ENCODE measurements at places on chromosomes 12 and 14.

- H3K27ac ChIP-seq, result no peak overlapping the region
- no peak for DNase-seq
- no peaks in the 10 kb centered on the region for H3K36me3 ChIP-seq
These were observed 151.8 kb downstream of the KIF26A start for GRCh38 chr14:104290058-104290667.

GRCh38 chr12:1916371-1917171, 1.9 kb downstream of the CACNA2D4 start:
- peak; percentile 55 for DNase-seq
- H3K4me1 ChIP-seq, result no peaks in the 10 kb centered on the region
- H3K27ac ChIP-seq, result no peak overlapping the region
- H3K27me3 ChIP-seq, result no peaks in the 10 kb centered on the region

DNA sequence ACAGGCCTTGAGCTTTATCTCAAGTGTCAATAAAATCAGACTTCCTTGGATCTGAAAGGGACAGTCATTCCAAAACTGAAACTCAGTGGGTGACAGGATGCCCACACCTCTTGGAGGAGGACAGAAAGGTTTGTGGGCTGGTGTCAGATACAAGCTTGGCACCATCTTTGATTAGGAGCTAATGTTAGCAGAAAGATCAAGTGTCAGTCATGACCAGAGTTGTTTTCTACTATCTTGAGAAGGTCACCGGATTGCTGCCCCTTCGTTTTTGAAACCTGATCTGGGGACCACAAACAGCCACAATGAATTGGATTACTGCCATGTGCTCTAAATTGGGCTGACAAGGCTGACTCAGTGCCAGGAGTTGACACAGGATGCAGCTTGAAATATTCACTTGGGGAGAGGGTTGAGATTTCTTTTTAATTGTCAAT, 88.3 kb downstream of the OTOGL start:
- peak overlapping the region; percentile 70 for H3K27ac ChIP-seq
- no peaks in the 10 kb centered on the region for H3K36me3 ChIP-seq
- DNase-seq, result no peak
- H3K4me1 ChIP-seq, result no peaks in the 10 kb centered on the region
- H3K4me3 ChIP-seq, result no peak overlapping the region

GRCh38 chr12:91763654-91764370, 381.8 kb downstream of the BTG1 start:
- DNase-seq, result no peak
- no peaks in the 10 kb centered on the region for H3K27me3 ChIP-seq
- no peaks in the 10 kb centered on the region for H3K36me3 ChIP-seq
- no peaks in the 10 kb centered on the region for H3K4me1 ChIP-seq
- H3K27ac ChIP-seq, result no peak overlapping the region
- no peak overlapping the region for H3K4me3 ChIP-seq

DNA sequence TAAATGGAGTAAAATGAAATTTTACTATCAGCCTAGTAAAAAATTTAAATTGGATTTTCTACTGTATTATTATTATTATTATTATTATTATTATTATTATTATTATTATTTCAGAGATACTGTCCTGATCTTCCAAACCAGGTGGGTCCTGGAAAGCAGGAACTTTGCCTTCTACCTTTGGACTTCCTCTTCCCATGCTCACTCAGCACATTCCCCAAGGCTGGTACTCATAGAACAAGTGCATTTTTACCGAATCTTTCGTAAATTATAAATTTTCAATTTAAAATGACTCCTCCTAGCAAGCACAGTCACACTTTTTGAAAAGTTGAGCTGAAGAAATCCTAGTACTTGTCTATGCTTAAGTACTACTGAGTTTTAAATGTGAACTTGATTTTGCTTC, 29.7 kb downstream of the BHLHE41 start:
- no peak for DNase-seq
- H3K27me3 ChIP-seq, result no peaks in the 10 kb centered on the region
- no peaks in the 10 kb centered on the region for H3K4me1 ChIP-seq
- no peaks in the 10 kb centered on the region for H3K36me3 ChIP-seq
- H3K27ac ChIP-seq, result no peak overlapping the region

GRCh38 chr14:34912182-34912581, 37.0 kb upstream of the BAZ1A start:
- H3K4me1 ChIP-seq, result no peaks in the 10 kb centered on the region
- no peak overlapping the region for H3K27ac ChIP-seq
- no peaks in the 10 kb centered on the region for H3K36me3 ChIP-seq
- DNase-seq, result no peak
- no peaks in the 10 kb centered on the region for H3K27me3 ChIP-seq

DNA sequence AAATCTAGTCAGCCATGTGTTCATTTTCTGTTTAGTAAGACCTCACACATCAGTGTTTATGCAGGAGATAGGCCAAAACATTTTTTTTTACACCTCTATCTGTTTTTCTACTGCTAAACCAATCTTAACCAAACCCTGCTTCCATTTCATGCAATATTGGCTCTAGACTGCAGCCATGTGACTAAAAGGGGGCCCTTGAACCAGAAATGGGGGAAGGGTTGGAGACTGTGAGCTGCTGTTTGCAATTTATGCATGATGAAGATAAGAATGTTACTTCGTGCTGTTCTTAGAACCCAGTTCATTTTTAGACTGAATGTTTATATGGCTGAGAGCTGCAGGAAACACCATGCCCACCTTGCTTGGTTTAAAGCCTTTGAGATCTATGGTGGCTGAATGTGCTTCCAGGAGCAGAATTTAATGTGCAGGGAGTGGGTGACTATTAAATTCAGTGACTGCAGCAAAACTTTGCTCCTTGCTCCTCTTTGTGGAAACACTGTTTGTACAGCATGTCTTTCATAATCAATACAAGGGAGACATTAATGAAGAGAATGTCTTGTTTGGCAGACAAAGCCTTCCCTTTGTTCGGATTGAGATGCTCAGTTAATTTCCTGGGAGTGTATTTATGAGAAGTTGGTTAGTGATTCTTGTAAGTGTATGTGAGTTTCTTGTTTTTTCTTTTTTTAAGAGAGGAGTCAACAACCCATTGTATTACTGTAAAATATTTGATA, 53.6 kb downstream of the CHST11 start:
- H3K4me3 ChIP-seq, result no peak overlapping the region
- H3K27ac ChIP-seq, result no peak overlapping the region

- H3K36me3 ChIP-seq, result no peaks in the 10 kb centered on the region
- no peak overlapping the region for H3K27ac ChIP-seq
- H3K4me1 ChIP-seq, result no peaks in the 10 kb centered on the region
- H3K4me3 ChIP-seq, result no peak overlapping the region
- no peak for DNase-seq
These were observed 68.7 kb downstream of the RPAP3 start for GRCh38 chr12:47636908-47637780.

- H3K36me3 ChIP-seq, result no peaks in the 10 kb centered on the region
- no peak overlapping the region for H3K27ac ChIP-seq
- H3K4me3 ChIP-seq, result no peak overlapping the region
These were observed 13.5 kb downstream of the WNK1 start for GRCh38 chr12:765840-766239.

DNA sequence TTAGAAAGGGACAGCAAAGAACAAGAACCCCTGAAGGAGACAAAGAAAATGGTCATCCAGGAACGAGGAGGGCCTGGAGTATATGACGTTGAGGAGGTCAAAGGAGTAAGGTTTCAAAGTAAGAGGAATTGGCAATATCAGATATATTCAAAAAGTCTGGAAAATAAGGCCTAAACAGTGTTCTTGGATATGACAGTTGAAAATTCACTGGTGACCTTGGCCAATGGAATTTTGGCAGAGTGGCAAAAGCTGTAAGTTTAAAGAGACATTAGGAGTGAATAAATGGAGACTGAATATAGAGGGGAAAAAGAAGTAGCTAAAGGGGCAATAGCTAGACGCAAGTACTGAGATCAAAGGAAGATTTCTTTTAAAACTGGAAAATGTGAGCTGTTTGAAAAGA, 4.1 kb upstream of the ACTN1 start:
- no peak overlapping the region for H3K27ac ChIP-seq
- H3K4me1 ChIP-seq, result no peaks in the 10 kb centered on the region
- no peak for DNase-seq
- H3K36me3 ChIP-seq, result no peaks in the 10 kb centered on the region
- H3K27me3 ChIP-seq, result no peaks in the 10 kb centered on the region
- H3K4me3 ChIP-seq, result no peak overlapping the region

- H3K4me1 ChIP-seq, result peaks cover 8% of the 10 kb centered on the region
- no peak overlapping the region for H3K27ac ChIP-seq
- H3K4me3 ChIP-seq, result no peak overlapping the region
- H3K27me3 ChIP-seq, result no peaks in the 10 kb centered on the region
These were observed 172.3 kb downstream of the NDUFA12 start for GRCh38 chr12:94831081-94831751.

GRCh38 chr12:3747976-3748619, 4.8 kb downstream of the CRACR2A start:
- H3K4me1 ChIP-seq, result peaks cover 13% of the 10 kb centered on the region
- H3K27me3 ChIP-seq, result no peaks in the 10 kb centered on the region

DNA sequence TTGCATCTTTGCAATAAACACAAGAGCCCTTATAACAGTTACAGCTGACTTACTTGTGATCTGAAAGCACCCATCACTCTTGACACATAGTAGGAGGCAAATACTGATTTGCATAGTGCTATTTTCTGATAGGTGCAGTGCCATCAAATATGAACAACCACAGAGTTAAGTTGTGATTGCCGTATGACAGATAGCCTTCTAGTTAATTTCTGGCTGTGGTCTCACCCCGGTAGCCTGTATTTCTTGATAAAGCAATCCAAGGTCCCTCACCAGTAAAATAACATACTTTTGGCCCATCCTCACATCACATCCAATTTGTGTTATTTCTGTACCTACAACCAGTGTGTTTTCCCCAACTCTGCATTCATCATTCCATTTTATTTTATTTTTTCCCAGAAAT, 23.3 kb upstream of the STYK1 start:
- no peaks in the 10 kb centered on the region for H3K4me1 ChIP-seq
- H3K36me3 ChIP-seq, result peaks cover 17% of the 10 kb centered on the region
- DNase-seq, result no peak
- H3K27ac ChIP-seq, result no peak overlapping the region

DNA sequence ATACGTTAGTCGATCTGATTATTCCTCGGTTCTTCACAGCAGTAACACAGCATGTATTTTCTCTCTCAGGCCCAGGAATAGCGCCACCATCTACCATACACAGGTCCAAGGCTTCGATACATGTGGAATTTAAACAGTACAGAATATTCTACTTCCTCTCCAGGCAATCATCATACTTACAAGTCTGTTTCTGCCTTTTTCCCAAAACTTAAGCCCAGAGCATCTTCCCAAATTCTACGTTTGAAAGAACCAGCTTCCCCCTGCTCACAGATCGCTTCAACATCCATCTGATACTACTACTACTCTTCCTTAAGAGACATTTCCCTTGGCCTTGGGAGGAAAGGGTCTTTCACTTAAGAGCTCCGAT, 626 bp downstream of the TXNDC16 start:
- H3K27ac ChIP-seq, result peak overlapping the region; percentile 85
- peak overlapping the region; percentile 88 for H3K4me3 ChIP-seq
- no peaks in the 10 kb centered on the region for H3K36me3 ChIP-seq
- peaks cover 27% of the 10 kb centered on the region for H3K4me1 ChIP-seq
- DNase-seq, result no peak
- H3K27me3 ChIP-seq, result no peaks in the 10 kb centered on the region

GRCh38 chr12:45646851-45647581, 82.5 kb upstream of the ARID2 start:
- H3K4me3 ChIP-seq, result no peak overlapping the region
- no peaks in the 10 kb centered on the region for H3K27me3 ChIP-seq
- H3K27ac ChIP-seq, result no peak overlapping the region

DNA sequence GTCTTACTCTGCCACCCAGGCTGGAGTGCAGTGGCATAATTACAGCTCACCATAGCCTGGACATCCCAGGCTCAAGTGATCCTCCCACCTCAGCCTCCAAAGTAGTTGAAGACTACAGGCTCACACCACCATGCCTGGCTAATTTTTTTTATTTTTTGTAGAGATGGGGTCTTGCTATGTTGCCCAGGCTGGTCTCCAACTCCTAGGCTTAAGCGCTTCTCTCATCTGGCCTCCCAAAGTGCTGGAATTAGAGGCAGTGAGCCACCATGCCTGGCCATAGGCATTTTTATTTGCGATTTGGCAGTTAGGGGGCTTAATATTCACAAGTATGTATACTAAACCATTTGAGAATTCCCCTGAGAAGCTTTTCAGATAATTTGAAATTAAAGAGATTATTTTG, 19.1 kb downstream of the PNMA1 start:
- no peaks in the 10 kb centered on the region for H3K4me1 ChIP-seq
- no peak overlapping the region for H3K4me3 ChIP-seq
- peaks cover 33% of the 10 kb centered on the region for H3K36me3 ChIP-seq
- H3K27me3 ChIP-seq, result no peaks in the 10 kb centered on the region
- no peak overlapping the region for H3K27ac ChIP-seq

GRCh38 chr12:11638315-11638916, 11.1 kb upstream of the ETV6 start:
- no peak for DNase-seq
- no peak overlapping the region for H3K27ac ChIP-seq
- no peaks in the 10 kb centered on the region for H3K36me3 ChIP-seq
- H3K27me3 ChIP-seq, result no peaks in the 10 kb centered on the region

- no peak overlapping the region for H3K27ac ChIP-seq
- DNase-seq, result no peak
- H3K27me3 ChIP-seq, result no peaks in the 10 kb centered on the region
- no peak overlapping the region for H3K4me3 ChIP-seq
- H3K4me1 ChIP-seq, result no peaks in the 10 kb centered on the region
- H3K36me3 ChIP-seq, result no peaks in the 10 kb centered on the region
These were observed 441.9 kb upstream of the MGAT4C start for GRCh38 chr12:86697916-86698640.

DNA sequence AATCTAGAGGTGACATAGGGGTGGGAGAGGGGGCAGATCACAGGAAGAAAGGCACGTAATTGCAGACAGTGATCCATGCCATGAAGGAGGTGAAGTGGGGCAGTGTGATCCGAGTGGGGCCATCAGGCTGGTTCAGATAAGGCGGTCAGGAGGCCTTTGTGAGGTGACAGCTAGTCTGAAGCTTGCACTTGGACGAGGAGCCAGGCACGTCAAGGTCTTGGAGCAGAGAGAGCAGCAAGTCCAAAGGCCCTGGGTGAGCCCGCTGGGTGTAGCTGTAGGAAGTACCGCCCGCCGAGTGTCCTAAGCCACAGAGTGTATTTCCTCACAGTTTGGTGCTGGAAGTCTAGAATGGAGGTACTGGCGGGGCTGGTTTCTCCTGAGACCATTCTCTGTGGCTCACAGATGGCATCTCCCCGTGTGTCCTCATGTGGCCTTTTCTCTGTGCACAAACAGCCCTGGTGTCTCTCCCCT, 23.6 kb downstream of the RHOF start:
- H3K4me3 ChIP-seq, result no peak overlapping the region
- DNase-seq, result no peak
- peaks cover 7% of the 10 kb centered on the region for H3K4me1 ChIP-seq
- no peak overlapping the region for H3K27ac ChIP-seq
- H3K27me3 ChIP-seq, result no peaks in the 10 kb centered on the region

- H3K27ac ChIP-seq, result no peak overlapping the region
- no peaks in the 10 kb centered on the region for H3K36me3 ChIP-seq
- H3K4me1 ChIP-seq, result peaks cover 25% of the 10 kb centered on the region
- DNase-seq, result no peak
- no peak overlapping the region for H3K4me3 ChIP-seq
These were observed 26.0 kb downstream of the ASPG start for GRCh38 chr14:104111301-104112112.

- H3K27ac ChIP-seq, result no peak overlapping the region
- no peak for DNase-seq
- H3K4me3 ChIP-seq, result no peak overlapping the region
- no peaks in the 10 kb centered on the region for H3K36me3 ChIP-seq
- H3K27me3 ChIP-seq, result no peaks in the 10 kb centered on the region
These were observed 177.5 kb downstream of the DACT1 start for GRCh38 chr14:58815161-58815701.

- no peak overlapping the region for H3K27ac ChIP-seq
- peak; percentile 84 for DNase-seq
- H3K36me3 ChIP-seq, result no peaks in the 10 kb centered on the region
- H3K4me1 ChIP-seq, result peaks cover 19% of the 10 kb centered on the region
These were observed 17.7 kb upstream of the PGF start for GRCh38 chr14:74973003-74973653.
